ENCODE measurements at places on chromosomes 1 and 21. TPM values are rescaled to one million over a fixed set of nuclear protein-coding genes. Genes with fewer than 3 reads are reported as not detected.

DNA sequence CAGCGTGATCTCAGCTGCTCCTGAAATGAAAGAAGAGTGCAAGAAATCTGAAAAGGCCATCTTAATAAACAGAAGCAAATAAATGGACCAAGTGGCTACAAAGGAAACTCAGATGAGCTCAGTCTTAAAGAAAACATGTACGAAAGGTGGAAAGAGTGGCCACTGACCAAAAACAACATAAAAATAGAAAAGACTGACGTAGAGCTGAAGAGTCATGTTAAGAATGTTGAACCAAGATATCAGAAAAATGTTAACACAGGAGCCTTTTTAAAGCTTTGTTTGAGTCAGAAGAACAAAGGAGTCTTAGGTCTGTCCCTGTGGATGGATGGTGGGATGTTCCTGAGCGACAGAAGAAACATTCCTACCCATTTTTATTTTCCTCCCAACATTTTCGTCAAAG lies 30.8 kb upstream of the ZNF648 start:
- no peak for DNase-seq

The OR2L13 gene
- total RNA-seq: not detected

DNA sequence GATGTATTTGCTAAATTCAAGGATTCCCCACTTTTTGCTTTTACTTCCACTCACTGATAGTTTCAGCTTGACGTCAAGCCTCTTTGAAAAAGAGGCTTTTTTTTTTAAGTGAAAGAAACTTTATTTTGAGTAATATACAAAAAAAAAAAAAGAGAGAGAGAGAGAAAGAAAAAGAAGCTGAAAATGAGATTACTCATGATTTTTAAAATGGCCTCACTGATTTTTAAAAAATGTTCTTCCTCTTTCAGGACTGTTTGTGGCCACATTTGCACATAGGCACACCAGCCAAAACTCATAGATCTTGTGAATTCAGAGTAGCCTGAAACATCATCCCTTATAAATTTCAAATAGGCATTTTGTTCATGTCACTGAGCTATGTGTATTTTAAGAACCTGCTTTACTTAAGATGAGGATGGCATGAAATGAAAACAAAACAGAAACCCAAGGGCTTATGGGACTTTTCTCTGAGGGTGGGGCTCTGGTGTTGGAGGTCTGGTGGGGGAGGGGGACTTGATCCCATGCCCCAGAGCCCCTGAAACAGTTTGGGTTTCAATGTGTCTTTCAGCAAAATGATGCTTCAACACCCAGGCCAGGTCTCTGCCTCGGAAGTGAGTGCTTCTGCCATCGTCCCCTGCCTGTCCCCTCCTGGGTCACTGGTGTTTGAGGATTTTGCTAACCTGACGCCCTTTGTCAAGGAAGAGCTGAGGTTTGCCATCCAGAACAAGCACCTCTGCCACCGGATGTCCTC lies 6.1 kb downstream of the ATF3 start:
- no peak for DNase-seq

- DNase-seq: no peak
These were observed 44.4 kb downstream of the PTPN14 start for GRCh38 chr1:214506972-214507431.

DNA sequence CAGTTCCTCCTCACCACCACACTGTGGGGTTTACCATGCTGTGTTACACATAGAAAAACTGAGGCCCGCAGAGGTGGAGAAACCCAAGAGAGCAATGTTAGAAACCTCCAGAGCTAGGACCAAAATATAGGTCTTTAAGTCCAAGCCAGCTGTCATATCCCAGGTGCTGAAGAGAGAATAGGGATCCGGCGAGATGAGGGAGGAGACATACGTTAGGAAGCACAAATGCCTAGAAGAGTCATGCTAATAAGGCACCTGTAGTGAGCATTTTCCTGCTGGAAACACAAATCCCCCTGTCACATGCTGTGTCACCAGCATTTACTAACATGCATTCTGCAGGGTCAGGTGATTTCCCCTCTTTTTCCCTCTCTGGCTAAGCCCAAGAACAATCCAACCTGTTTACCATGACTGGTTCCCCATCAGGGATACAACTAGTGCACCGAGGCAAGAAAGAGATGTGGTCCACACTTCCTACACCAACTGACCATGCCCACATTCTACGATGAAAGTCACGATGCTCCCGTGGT lies 168.6 kb upstream of the CAMK1G start:
- no peak for DNase-seq
